ENCODE measurements at places on chromosomes 13 and 19. TPM values are rescaled to one million over a fixed set of nuclear protein-coding genes. Genes with fewer than 3 reads are reported as not detected.

SHISA7 gene
- not detected for total RNA-seq

LILRA6 gene
- 21.4 TPM for total RNA-seq

S1PR5 gene
- total RNA-seq = 2.1 TPM

KLHL1 gene
- not detected for total RNA-seq

POP4 gene
- total RNA-seq = 58.8 TPM

GRK1 gene
- total RNA-seq = 0.09 TPM

HPN gene
- total RNA-seq = 36.4 TPM

TPTE2 gene
- not detected for total RNA-seq

NAT14 gene
- 14.7 TPM for total RNA-seq

VSTM1 gene
- 1.1 TPM for total RNA-seq

DLL3 gene
- total RNA-seq = not detected

COX7A1 gene
- total RNA-seq = 79.4 TPM

TEX26 gene
- total RNA-seq = not detected

WDFY2 gene
- 13.1 TPM for total RNA-seq

C5AR2 gene
- total RNA-seq = 3.5 TPM

CFAP97D2 gene
- not detected for total RNA-seq

CLEC17A gene
- not detected for total RNA-seq

PLPPR3 gene
- total RNA-seq = 0.46 TPM

OR10H1 gene
- not detected for total RNA-seq

FFAR2 gene
- total RNA-seq = 2.6 TPM

ZNF28 gene
- 18.6 TPM for total RNA-seq

ZNF440 gene
- total RNA-seq = 12.4 TPM

SIGLECL1 gene
- not detected for total RNA-seq

IRGQ gene
- total RNA-seq = 23.2 TPM

SLC25A41 gene
- total RNA-seq = not detected

ZNF577 gene
- 9.4 TPM for total RNA-seq

ZNF563 gene
- total RNA-seq = 4.2 TPM

PABPC3 gene
- 0.12 TPM for total RNA-seq

ACTMAP gene
- total RNA-seq = 18.5 TPM

ZNF283 gene
- 11.7 TPM for total RNA-seq

PEAK3 gene
- total RNA-seq = 4.5 TPM

LRRC63 gene
- 0.29 TPM for total RNA-seq

TMEM190 gene
- total RNA-seq = not detected

ATP4A gene
- not detected for total RNA-seq

HCST gene
- total RNA-seq = 44.0 TPM

C2CD4C gene
- total RNA-seq = 2.6 TPM

KCNRG gene
- total RNA-seq = 1.5 TPM

RPS19 gene
- total RNA-seq = 1,667 TPM

NEK5 gene
- 0.52 TPM for total RNA-seq

PSG11 gene
- total RNA-seq = not detected

KLF1 gene
- total RNA-seq = not detected

OR7G2 gene
- not detected for total RNA-seq

MEDAG gene
- total RNA-seq = 5.5 TPM

KLK12 gene
- not detected for total RNA-seq

NTF4 gene
- total RNA-seq = 2.7 TPM

ZNF569 gene
- total RNA-seq = 5.2 TPM

ALOX5AP gene
- total RNA-seq = 195 TPM

IGFLR1 gene
- total RNA-seq = 16.9 TPM

RASGRP4 gene
- total RNA-seq = 7.6 TPM

S1PR2 gene
- 21.7 TPM for total RNA-seq

ZNF625 gene
- total RNA-seq = 8.5 TPM

CASP14 gene
- not detected for total RNA-seq

C5AR1 gene
- total RNA-seq = 58.9 TPM

ERICH4 gene
- not detected for total RNA-seq

EFNA2 gene
- total RNA-seq = not detected

All from upper lobe of right lung (tissue), 1 donor.